ENCODE measurements at places on chromosomes 4 and X.
A peak's percentile ranks its signal among the peaks of the same experiment; 100 is the strongest.

DNA sequence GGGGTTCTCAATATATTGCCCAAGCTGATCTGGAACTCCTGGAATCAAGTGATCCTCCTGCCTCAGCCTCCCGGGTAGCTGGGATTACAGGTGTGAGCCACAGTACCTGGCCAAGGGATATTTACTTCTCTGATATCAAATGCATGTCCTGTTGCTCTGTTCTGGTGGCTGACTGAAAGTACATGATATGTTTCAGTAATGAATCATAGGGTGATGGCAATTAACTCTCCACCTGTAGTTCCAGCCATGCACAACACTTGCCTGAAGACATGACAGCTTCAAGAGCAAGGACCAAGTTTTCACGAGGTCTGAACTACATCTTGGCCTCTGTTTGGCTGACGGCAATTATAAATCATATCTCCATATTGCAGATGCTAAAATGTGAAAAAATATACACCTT lies 9.1 kb downstream of the ZCCHC4 start:
- no peak for DNase-seq

DNA sequence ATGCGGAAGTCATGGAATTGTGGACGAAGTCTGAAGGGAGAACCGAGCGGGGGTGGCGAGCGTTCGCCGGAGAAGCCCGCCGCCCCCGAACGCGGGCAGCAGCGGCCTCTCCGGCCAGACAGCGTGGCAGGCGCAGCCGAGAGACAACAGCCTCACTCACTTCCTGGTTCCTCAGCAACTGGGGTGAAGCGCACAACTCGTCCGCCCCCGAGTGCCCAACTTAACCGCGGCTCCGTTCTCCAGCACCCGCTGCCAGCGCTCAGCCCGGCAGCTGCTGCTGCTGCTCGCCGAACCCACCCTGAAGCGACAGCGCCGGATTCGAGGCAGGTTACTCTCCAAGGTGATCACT lies 68.0 kb downstream of the NOCT start:
- DNase-seq: peak; percentile 61

GRCh38 chrX:105981772-105982485 lies 56.6 kb downstream of the SERPINA7 start:
- no peak for DNase-seq

- DNase-seq: no peak
These were observed 460.9 kb upstream of the FAT1 start for GRCh38 chr4:187184508-187184907.

DNA sequence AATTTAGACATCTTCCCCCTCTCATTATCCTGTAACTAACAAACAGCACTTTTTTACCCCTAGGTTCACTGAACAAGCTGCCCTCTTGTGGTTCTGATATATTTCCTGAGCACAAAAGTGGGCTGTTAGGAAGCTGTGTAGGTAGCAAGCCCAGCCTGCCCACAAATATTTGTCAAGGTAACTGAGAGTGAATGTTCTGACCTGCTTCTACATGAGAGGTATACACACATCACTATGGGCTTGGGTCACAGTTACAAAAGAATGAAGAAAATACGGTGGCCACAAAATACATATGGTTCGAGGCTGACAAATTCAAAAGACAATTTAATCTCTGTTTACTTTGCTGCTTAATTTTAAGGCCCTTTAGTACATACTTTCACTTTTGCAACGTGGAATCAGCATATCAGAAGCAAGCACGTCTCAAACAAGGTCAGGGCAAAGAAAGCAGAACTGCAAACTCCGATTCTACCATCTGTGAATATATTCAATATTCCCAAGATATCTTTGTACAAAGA lies 78.7 kb downstream of the RBM47 start:
- no peak for DNase-seq

Measured in stimulated activated CD4-positive, alpha-beta T cell treated with anti-CD3 and anti-CD28 coated beads, Interleukin-4, amount 100 ng/mL, for 4 hours (primary cell).